Activated naive CD4-positive, alpha-beta T cell (primary cell): ENCODE measurements at places on chromosomes 2 and 18.

DNA sequence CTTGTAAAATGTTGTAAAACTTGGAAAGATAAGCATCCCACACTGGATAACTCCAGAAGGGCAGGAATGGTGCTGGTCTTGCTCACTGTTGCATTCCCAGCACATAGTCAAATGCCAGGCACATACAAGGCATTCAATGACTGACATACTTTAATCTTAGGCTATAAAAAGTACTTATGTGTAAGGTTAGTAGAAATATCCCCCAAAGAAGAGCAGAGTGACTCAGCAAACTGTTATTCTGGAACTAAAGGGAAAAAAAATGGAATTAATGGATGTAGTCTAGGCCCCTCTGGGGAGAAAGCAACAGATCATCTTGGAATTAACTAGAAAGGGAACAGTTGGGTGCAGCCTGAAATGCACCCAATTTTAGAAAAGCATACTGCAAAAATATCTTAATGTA is 9.0 kb downstream of the ZBTB14 start:
- DNase-seq = no peak

DNA sequence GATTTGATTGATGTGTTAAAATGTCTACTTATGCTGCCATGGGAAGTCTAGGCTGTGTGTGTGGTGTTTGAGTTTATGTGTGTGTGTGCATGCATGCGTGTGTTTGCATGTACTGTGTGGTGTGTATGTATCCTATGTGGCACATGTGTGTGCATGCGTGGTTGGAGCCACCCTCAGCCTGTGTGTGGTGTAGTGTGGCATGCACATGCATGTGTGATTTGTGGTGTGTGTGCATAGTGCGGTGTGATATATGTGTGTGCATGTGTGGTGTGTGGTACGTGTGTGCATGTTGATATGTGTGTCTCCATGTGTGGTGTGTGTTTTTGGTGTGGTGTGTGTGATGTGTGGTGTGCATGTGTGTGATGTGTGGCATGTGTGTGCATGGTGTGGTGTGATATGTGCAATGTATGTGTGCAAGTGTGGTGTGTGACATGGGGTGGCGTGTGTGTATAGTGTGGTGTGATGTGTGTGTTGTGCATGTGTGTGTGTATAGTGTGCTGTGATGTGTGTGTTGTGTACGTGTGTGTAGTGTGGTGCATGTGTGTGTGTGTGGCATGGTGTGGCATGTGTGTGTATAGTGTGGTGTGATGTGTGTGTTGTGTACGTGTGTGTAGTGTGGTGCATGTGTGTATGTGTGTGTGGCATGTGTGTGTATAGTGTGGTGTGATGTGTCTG is 66.6 kb upstream of the HDAC4 start:
- no peak for DNase-seq

GRCh38 chr2:215454519-215455246 is 18.8 kb upstream of the FN1 start:
- no peak for DNase-seq

- DNase-seq = no peak
These were observed 113.7 kb upstream of the SRD5A2 start for GRCh38 chr2:31694444-31694843.

- DNase-seq = no peak
These were observed 885.0 kb downstream of the SLC4A3 start for GRCh38 chr2:220512419-220512818.

DNA sequence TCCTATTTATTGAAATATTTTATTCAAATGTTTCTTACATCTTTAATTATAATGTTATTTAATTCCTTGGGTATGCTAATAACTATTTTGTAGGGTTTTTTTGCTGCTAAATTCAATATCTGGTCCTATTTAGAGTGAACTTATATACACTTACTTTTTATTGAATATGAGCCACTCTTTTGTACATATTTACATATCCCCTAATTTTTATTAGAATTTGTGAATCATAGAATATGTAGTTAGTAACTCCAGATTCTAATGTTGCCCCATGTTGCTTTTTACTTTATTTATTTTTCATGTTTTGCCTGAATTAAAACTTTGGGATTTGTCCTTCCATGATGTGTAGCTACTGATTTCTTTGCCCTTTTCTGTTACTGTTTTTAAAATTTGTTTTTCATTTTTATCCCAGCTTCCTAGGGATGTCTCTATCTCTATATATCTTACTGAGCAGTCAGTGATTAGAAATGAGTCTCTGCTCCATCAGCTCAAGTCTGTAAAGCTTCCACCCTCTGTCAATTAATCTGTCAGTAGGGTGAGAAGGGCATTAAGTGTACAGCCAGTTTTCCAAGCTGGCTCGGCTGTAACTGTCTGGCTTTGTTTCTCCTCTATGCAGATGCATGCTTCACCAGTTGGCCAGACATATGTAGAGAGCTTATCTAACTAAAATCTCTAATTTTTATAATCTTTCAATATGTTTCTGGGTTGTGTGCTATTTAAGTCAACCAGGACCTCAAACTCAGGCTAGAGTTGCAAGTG is 256.9 kb downstream of the CDH19 start:
- DNase-seq = no peak

GRCh38 chr18:56444201-56444600 is 194.2 kb downstream of the TXNL1 start:
- no peak for DNase-seq

DNA sequence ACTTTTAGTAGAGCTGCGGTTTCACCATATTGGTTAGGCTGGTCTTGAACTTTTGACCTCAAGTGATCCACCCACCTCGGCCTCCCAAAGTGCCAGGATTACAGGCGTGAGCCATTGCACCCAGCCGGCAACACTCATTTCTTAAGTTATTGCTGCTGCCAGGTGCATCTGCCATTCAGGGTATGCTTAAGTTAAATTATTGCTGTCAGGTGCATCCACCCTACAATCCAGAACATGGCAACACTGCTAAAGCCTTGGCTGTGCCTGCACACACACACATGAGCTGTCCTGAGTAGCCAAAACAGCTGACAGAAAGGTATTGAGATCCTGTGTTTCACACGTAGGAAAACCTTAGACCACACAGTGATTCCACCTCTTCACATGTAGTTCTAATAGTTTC is 148.2 kb downstream of the FAM161A start:
- DNase-seq = no peak

- DNase-seq = no peak
These were observed 25.9 kb upstream of the RAMP1 start for GRCh38 chr2:237833546-237833945.

DNA sequence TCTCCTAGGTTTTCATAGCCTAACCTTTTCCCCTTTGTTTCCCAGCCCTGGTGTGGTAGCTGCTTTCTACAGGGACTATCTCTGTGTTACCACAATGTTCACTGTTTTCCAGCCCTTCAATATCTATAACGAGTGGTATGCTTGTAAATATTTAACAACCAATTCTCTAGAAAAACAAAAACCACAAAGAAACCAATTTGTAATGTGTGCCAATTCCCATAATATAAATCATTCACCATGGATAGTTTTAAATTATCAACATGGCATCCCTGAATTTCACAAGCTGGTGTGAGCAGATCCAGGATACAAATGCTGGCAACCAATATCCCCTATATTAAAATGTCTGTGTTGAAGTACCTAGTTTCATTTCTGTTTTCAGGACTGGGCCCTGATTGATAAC is 207.5 kb upstream of the FBXO11 start:
- no peak for DNase-seq

- DNase-seq = no peak
These were observed 177.7 kb downstream of the TMEM247 start for GRCh38 chr2:46657042-46657504.

GRCh38 chr18:10562773-10563160 is 36.9 kb downstream of the NAPG start:
- no peak for DNase-seq

DNA sequence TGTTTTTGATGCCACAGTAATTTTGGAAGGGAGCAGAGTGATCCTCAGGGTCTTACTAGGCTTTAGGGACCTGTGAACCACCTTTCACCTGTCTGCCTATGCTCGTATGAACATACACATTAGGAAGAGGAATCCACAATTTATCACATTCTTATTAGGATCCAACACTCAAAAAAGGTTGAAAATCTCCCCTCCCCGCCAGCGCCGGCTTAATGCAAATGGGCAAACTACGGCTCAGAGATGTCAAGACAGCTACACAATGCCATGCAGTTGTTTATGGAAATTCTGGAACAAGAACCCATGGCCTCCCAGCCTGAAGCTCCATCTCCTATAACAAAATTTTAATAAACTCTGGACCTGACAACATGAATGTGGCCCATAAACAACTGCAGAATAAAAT is 375.9 kb upstream of the ACVR2A start:
- DNase-seq = no peak

DNA sequence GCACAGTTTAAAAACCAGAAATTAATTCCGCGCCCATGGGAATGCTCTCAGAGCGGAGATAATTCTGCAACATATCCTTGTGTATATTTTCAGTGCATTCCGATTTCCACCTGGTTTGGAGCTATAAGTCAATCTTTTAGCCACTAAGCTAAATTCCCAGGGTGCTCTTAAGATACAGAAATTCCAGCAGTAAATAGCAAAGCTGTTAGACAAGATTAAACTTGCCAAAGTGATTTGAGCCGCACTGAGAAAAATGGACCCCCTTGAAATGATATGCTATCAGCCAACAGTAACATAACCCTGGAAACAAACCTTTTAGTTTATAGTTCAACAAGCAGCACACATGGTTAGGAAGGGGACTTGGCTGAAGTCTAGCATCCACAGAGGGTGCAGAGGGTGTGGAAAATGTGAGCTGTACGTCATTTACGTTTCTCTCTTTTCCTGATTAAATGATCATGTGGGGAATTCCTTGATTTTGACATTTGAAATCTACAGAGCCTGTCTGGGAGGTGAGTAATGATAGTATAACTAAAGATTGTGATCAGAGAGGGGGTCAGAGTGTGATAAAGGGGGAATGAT is 99.8 kb upstream of the COPS8 start:
- DNase-seq = no peak

DNA sequence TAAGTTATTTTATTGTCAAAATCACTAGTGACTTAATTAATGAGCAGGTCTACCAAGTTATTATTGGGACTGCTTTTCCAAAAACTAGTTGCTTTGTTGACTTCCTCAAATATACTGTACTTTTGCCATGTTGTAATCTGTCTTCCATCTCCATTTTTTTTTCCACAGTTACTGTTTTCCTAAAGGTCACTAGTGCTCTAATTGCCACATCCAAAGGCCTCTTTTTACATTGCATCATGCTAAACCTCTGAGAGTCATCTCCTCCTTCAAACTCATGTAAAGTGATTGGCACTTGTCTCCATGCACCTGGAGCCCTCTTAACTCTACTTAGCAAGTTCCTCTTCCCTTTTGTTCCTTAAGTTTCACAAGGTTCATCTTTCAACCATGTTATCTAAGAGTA is 11.8 kb downstream of the PMAIP1 start:
- DNase-seq = no peak

DNA sequence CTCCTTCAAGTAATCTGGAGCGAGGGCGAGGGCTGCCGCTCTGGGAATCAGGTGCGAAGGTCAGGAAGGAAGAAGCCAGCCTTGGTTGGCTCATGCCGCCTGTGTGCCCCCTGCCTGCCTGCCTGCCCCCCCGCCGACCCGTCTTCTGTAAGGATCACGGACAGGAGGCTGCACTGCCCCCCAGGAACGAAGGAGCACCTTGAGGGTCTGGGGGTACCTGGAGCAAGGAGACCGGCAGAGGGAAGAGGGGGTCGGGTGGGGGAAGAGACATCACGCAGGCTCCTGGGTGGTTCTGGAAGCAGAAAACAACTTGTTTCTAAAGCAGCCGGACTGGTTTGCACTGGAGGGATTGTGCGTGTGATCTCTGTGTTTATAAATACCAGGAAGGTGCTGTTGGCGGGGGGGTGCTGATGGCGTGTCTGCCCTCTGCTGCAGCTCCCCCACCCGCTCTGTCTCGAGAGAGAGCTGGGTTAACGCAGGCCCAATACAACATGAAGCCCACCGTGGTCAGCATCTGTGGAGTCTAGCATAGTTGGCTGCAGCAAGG is 1.7 kb downstream of the FOSL2 start:
- no peak for DNase-seq

- DNase-seq = no peak
These were observed 22.0 kb upstream of the GMPPA start for GRCh38 chr2:219476652-219477151.

DNA sequence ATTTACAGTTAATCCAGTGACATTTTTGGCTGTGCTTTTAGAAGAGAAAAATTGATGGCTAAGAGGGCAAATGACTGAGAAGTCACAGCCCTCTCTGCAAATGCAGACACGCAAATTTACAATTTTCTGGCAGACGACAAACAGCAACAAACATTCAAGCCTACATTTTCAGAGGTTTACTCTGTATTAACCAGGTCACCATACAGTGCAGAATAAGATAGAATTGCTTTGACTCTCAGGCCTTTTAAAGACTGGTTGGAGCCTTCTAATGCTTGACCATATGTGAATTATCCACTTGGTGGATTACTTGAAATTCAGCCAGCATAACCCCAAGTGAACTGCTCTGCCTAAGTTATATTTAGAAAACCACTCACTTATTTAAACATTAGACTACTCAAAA is 280.9 kb upstream of the STON1 start:
- DNase-seq = no peak

GRCh38 chr18:50143886-50144285 is 51.1 kb downstream of the MYO5B start:
- DNase-seq = no peak

GRCh38 chr2:84942964-84943421 is 28.0 kb upstream of the KCMF1 start:
- no peak for DNase-seq
